NCI-H2107 (cell line): ENCODE measurements at places on chromosomes 5 and 9.

GRCh38 chr9:91154686-91155085, 207.0 kb downstream of the AUH start:
- DNase-seq = no peak

- DNase-seq = no peak
Measured at GRCh38 chr9:69918322-69918721, 97.7 kb downstream of the CFAP95 start.

DNA sequence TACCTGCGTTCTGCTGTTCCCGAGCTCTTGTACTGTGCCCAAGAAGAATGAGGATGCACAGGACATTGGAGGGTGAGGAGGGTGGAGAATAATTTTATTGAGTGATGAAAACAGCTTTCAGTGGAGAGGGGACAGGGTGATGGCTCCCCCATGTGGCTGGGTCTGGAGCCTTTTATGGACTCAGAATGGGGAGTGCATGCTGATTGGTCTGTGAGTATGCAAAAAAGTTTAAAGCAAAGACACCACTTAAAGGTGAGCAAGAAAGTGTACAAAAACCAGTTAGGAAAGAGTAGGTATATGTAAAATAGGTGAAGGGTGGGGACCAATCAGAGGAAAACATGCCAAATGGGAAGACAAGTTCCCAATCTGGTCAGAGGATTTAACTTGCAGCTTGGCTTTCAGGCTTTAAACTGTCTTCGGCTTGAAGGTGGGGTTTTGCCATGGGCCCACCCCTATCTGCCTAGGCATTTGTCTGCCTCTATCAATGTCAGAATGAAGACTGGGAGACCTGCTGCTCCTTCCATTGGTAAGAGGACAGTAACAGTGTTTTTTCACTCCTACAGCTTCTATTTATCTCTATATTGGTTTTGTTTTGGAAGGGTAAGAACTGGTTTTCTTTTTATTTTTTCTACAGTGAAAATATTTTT, 118.0 kb upstream of the RAI14 start:
- DNase-seq = no peak

DNA sequence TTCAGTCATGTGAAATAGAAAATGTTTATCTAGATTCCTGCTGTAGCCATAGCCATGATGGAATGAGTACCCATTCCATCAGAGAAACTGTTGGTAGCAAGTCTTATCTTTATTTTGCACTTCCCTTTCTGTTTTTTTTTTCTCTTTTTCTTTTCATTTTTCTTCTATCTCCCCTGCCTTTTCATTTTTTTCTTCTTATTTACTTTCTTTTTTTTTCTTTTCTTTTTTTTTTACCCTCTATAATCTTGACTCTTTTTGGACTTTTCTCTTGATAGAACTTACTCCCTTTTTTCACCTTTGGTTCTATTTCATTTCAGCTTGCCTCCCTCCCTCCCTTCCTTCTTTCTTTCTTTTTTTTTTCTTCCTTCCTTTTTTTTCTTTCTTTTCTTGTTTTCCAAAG, 15.4 kb downstream of the SLC25A46 start:
- no peak for DNase-seq

- DNase-seq = no peak
Measured at GRCh38 chr9:133141833-133142595, 21.0 kb upstream of the RALGDS start.

DNA sequence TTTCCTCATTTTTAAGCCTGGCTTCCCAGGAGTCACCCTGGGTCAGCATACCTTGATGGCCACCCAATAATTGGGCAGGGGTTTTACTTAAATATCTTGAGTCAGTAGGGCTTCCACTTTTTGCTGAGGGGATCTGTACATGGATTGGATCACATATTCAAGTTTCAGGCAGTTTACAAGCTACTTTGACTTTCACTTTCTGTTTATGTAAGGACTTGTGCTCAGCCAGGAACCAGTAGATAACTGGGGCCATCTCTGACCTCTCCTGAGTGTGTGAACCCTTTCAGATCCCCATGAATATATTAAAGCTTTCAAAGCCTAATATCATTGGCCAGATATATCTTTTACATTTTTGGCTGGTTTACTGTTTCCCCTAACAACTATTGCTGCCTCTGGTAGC, 45.1 kb downstream of the SLCO6A1 start:
- DNase-seq = no peak

DNA sequence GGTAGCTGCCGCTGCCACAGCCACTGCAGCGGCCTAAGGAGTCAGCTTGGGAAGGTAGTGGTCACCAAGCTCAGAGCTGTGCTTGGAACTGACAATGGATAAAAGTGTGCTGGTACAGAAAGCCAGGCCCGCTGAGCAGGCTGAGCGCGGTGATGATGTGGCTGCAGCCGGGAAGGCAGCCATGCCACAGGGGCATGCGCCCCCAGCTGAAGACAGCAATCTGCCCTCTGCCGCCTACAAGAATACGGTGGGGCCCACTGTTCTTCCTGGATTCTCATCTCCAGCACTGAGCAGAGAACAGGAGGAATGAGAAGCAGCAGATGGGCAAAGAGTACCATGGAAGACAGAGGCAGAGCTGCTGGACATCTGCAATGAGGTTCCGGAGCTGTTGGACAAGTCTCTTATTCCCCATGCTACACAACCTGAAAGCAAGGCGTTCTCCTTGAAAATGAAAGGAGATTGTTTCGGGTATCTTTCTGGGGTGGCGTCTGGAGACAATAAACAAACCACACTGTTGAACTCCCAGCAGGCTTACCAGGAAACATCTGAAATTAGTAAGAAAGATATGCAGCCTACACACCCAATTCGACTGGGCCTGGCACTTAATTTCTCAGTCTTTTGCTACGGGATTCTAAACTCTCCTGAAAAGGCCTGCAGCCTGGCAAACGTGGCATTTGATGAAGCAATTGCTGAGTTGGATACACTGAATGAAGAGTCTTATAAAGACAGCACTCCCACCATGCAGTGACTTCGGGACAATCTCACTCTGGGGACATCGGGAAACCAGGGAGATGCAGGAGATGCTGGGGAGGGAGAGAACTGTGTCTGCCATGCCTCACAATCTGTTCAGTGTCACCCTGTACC, 22.8 kb upstream of the ANKRD18A start:
- no peak for DNase-seq

DNA sequence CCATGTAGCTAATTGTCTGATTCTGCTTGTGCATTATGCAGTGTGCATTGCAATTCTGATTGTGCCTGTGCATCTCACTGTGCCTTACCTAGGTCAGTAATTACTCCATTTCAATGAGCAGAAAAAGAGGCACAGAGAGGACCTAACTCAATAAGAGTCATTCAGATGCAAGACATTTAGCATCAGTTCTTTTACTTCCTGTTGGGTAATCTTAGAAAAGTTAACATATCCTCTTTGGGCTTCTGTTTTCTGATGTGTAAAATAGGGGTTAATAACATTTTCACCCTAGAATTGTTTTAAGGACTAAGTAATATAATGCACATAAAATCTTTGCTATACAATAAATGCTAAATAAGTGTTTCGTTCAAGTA, 7.0 kb upstream of the DCTN4 start:
- DNase-seq = no peak

GRCh38 chr5:122182491-122182921, 53.2 kb downstream of the ZNF474 start:
- DNase-seq = no peak

DNA sequence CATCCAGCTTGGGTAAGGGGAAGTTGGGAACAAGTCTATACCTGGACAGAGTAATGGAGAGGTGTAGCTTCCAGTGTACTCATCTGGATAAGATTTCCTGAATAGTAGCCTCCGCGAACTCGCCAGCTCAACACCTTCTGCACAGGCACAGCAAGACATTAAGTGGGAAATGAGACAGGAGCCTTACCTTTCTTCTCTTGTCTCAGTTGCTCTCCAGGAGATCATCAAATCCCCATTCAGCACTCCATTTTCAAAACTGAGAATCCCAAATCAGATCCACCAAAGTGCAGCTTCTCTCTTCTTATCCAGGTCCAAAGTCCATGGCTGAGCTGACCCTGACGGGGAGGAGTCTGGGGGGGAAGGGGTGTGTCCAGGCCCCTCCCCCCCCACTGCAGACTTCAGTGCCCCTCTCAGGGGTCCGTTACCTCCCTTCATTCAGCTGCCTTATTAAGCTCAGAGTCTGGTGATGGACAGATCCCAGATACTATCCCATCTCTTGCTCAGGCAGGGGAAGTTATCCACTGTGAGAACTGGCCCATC, 5.9 kb upstream of the MGAT1 start:
- no peak for DNase-seq

DNA sequence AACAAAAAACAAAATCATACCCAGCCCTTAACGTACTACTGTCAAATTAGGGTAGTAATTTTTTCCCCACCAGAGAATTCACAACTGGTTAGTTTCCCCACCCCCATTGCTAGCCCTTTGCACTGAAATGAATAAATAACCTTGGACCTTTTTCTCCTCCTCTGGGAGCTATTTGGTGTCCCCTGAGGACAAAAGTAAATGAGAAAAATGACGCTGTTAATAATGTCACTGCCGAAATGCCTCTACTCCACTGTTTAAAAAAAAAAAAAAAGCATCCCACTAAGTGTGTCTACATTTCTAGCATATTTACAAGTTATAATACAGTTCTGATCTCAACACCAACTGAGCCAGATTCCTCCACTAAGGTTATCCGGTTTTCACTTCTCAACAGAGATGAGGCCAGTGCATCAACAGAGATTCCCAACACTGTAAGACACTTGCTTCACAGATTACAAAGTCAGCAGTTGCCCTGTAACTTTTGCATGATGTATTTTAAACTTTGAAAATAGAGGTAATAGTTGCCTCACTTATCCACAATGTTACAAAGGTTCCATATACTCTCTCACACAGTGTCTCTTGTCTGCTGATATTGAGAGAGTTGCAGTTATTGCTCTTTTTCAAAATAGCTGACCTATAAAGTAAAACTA, 5.1 kb upstream of the NFIB start:
- DNase-seq = no peak

GRCh38 chr5:69170495-69170894, 3.5 kb downstream of the CCNB1 start:
- no peak for DNase-seq

DNA sequence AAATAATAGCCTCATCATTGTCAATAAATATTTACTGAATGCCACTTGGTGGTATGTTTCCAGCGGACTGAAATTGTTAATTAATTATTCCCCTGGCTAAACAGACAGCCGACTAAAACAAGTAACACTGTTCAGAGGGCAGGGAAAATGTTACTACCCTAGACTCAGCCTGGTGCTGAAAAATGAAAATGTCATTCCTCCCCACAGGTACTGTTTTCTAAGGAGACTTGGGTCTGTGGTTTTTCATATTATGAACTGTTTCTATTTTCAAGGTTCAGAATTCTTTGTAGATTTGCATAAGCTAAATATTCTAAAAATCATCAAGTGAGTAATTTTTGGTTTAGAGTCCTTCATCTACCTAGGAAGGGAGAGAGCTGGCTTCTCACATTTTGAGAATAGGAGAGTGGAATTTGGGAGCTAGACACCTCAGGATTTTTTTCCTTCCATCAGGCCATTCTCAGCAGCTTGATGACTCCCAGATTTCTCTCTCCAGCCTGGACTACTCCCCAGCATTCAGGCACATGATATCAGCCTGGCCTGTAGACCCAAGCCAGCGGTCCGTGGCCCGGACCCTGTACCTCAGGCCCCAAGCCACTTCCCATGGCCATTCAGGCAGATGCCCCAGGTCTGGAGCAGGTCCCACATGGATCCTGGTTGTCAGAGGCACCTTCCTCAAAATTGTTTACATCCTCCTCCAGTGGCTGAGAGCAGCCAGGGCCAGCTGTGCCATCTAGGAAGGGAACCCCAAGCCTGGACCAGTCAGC, 24.4 kb downstream of the BHMT start:
- DNase-seq = no peak

DNA sequence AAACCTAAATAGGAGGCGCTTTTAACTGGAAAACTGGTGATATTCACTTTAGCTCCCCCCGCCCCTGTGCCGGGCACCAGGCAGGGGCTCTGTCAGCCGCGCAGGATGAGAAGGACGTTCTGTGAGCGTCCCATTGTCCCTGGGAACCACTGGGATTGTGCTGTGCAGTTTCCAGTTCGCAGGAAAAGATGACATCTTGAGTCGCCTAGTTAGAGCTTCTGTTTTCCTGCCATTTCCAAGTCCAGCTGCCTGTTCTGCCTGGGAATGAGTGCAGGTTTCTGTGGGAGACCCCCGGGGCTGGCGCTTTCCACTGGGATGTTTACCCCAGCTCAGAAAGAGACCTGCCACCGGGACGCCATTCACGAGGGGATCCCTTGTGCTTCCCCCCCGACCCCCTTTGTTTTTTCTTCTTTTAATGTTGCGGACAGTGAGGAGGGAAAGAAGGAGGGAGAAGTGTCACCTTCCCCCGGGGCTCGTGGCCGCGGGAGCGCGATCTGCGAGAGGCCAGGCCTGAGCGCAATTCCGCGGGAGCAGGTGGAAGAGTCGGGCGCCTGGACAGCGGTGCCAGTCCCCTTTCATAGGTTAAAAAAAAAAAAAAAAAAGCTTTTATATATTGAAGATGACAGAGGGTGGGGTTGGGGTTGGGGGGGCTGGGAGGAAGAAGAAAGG, 121.5 kb downstream of the RMI1 start:
- no peak for DNase-seq

DNA sequence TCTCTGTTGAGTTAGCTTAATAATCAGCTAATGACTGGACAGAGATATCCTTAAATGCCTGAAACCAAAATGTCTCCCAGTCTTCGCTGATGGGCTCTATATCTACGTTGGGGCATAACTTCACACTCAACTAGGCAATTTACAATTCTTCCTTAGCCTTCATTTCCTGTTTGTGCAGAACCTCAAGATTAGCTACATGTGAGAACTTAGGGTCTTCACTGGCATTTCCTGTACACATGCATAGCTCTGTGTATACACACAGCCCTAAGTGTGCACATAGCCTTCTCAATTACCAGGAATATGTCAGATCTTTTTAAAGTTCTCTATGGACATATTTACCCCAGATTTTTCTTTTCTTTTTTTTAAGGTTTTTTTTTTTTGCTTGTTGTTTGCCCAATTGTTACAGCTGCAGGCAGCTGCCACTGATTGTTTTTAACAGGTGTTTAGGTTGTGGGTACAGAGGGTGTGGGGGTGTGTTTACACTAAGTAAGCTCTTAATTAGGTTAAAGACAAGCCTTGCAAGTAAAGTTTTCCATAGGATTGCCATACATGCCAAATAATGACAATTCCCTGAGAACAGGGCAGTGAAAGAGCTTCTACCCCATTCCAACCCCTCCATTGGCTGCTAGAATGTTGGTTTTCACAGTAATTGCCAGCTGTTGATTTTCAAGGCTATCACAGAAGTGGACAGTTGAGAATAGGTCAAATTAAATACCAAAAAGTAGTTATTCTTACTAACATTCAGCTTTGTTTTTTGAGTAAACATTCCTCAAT, 441.0 kb downstream of the TLE4 start:
- no peak for DNase-seq

DNA sequence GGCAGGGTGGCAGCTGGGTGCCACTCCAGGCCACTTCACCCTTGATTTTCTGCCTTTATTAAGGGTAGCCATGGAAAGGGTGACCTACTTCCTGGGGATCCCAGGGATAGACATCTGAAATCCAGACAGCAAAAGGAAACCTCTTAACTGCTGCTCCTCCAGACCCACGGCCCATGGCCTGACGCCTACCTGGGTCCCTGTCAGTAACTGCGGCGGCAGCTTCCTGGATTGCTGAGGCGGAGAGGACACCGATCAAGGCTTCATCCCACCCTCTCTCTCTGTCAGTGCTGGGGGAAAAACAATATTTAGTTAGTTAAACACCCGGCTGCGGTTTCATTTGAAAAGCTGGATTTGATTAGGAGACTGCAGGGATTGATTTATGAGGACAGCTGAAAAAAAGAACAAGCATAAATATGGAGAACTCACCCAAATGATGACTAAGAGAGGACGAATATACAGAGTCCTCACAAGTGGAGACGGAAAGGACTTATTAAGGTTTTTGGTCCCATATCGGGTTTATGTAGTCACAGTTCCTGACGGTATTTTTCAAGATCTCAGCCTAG, 158.7 kb upstream of the KLF4 start:
- DNase-seq = no peak

GRCh38 chr5:122126756-122127321, 2.5 kb upstream of the ZNF474 start:
- DNase-seq = no peak
